ENCODE measurements at places on chromosomes 12 and 14.

DNA sequence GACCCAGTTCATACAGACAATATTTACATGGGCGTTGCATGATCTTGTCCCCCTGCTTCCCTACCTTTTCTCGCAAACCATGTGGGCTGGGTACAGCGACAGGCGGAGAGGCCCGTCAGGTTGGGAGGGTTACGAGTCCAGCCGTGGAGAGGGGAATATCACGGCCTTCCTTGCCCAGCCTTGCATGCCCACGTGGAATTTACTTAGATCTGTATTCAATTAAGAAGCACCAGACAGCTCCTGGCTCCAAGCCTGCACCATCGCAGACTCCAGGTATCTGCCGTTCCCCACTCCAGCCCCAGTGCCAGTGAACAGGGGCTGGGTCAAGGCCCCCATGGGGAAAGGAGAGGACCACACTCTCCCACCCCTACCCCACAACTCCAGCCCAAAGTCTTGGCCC lies 29.8 kb downstream of the BCL11B start:
- DNase-seq, result no peak

DNA sequence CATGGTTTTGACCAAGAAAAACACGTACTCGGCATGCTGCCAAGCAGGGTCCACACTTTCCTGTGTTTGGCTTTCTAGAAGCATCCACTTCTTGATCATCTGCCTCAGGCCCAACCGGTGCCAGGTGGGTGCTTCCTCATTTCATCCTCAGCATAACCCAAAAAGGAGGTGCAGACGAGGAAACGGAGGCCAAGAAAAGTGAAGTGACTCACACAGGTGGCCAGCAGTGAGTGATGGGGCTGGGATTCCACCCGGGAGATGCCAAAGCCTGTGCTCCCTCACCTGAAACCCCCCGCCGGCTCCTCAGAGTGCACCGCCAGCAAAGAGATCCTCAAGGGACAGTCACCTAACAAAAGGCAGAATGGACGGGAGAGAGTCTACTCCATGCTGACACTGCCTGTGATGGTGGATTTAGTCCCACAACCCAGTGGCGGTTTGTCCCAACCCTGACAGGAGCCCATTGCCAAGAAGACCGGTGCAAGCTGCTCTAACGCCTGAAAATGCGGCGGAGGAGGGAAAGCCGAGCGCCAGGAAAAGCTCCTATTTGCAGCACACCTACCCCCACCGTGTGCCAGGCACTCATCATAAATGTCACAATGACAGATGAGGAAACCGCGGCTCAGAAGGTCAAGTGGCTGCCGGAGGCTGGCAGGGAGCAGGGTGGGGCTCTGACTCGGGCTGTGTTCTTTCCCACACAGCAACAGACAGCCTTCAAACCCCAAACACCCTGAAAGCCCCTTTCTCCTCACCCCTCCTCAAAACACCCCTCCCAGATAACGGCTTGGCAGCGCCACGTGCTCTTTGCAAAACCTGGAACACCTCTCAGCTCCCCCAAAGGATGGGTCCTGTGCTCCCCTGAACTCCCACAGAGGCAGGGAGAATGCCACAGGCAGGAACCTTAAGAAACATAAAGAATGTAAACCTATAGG lies 18.8 kb downstream of the BCL11B start:
- no peak for DNase-seq

DNA sequence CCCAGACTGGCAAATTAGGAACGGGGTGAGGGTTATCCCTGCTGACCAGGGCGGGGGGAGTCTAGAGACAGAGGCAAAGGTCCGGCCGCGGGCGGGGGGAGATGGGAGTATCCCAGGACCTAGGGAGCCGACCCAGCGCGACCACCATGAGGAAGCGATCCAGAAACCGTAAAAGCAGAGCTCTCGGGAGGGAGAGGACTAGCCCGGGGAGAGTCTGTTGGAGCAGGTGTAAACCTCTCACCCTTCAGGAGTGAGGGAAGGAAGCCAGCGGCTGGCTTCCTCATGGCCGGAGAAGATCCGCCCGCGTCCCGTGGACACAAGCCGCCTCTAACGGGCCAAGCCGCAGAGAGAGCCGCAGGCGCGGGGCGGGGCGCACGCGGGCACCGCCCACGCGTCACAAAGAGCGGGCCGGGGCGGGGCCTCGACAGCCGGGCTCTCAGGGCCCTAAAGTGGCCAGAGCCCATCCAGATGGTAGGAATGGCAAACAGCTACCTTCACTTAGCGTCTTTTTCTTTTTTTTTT lies at the start of gene ACRBP:
Gene ACRBP (minus strand): TSS at position 350 of the 522 bp plus-strand sequence. CDS start 66 bp downstream, at position 284.
- no peak for DNase-seq

DNA sequence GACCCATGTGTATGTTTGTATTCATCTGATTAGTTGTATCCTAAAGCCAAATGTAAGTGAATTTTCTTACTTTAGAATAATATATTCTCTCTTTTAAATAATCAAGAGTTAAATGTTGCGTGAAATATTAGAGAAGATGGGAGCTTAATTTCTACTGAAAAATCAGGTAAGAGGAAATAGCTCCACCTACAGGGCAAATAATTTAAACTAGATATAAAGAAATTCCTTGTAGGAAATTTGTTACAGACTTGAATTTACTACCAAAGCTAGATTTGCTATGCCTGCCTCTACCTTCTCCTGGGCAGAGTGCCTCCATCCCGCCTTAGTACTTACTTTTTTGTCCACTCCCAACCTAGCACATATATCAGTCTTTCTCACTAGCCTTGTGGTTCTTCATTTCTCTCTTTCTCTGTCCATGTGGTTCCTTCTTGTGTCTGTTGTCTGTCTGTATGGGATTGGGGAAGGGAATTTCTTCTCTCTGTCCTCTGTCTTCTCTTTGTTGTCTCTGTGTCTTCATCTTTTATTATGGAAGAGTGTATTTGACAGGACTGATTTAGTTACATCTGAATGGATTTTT lies 44.7 kb downstream of the PALS1 start:
- no peak for DNase-seq

DNA sequence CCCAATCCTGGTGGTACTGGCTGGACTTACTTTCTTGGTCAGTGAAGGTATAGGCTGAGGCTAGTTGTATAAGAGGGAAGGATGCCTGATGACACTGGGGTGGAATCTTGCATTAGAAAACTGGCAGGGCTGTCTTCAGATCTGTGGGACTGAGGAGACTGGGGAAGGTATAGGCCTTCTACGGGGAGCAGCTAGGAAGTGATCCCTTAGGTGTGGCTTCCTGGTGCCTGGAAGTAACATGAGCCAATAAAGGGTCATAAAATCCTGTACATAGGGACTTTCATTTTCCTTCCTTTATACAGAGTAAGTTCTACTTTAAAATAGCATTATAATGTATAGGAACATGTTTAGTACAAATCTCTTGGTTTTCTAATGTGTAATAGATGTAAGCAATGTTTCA lies 716.8 kb downstream of the LRFN5 start:
- DNase-seq, result no peak
